Fibroblast of the aortic adventitia (primary cell): ENCODE measurements at places on chromosomes 1 and 21. TPM values are rescaled to one million over a fixed set of nuclear protein-coding genes. Genes with fewer than 3 reads are reported as not detected.

DNA sequence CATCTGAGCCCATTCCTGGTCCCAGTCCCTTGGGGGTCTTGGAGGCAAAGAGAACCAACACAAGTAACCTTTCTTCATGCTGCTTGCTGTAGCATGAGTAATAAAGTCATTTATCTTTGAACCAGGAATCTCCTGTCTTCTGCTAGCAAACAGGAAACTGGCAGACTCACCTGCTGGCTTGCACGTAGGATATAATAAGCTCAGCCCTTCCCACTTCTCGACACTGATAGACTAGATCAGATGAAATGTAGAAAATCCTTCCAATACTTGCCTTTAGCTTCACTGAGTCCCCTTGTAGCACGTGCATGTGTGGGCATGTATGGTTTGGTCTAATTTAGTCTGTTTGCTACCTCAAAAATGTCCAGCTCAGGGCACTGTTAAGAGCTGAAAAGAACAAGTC, 6.5 kb upstream of the TFF2 start:
- DNase-seq: no peak

DNA sequence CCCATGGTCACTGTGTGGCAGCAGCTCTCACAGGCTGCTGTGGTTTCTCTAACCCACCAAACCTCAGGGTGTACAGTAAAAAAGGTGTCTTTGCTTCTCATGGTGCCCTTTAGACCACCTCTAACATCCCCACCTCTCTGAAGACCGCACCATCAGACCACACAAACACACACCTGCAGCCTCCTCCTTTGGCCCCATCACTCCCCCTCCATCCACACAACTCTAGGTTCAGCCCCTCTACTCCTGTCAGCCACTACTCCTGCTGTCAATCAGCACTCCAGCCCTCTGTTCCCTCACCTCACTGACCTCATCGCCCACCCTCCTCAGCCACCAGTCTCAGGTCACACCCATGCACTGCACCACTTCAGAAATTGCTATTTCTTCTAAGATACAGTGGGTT, 7.5 kb downstream of the ZNF692 start:
- no peak for DNase-seq

The MXRA8 gene
- 367 and 605 TPM in 2 replicates for total RNA-seq

GRCh38 chr1:12540580-12541273, 77.3 kb downstream of the DHRS3 start:
- DNase-seq: no peak

- DNase-seq: no peak
Observed at GRCh38 chr1:76639181-76639580, 228.1 kb upstream of the ST6GALNAC5 start.

The TSSK3 gene
- 1.2 and 2.3 TPM in 2 replicates for total RNA-seq

DNA sequence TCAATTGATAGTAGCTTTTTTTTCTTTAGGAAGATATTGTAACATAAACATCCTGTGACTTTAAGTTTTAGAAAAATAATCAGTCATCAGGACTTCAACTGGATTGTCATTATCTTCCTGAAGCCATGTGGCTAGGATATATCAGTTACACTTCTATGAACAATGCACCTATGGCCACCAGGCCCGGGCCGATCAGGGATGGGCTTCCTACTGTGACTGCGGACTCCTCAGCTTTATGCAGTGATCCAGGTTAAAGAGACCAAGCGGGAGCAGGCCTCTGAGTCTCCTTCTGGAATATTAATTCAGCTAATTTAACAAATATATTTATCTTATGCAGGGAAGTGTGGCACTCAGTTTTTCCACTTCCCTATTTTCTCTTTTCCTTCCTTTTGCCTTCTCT, 200.6 kb downstream of the ADGRL2 start:
- no peak for DNase-seq

DNA sequence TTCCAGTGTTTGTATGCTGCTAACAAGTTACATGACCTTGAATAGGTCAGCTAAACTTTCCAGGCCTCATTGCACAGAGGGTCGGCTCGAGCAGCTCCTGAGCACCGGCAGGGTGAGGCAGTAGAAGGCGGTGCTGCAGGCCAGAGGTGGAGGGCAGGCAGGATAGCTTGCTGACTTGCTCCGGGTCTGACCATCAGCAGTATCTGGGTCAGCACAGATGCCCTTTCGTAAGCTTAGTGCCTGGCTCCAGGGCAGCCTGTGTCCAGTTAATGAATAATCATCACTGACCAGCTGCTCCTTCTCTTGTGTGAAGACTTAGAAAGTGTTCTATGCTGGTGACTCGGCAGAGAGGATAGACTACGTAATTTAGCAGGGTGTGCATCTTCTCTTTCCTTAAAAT, 6.9 kb downstream of the MAPKAPK2 start:
- DNase-seq: no peak

DNA sequence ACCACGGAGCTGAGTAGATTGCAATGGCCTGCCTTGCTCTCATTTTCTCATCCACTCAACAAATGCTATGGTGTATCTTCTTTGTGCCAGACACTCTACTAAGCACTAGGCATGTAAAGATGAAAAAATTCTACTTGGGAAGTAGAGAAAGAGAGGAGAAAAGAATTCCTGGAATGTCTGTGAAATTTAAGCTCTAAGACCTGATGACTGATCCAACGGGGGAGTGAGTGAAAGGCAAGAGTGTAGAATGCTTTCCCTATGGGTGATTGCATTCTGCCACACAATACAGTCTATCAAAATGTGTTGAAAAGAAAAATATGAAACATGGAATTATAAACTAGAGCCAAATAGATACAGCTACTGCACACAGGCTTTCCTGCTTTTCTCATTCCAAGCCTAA, 82.3 kb downstream of the CYYR1 start:
- peak; percentile 8 for DNase-seq

- peak; percentile 43 for DNase-seq
Observed at GRCh38 chr1:14254251-14254650, 344.2 kb upstream of the KAZN start.

The MAP10 gene
- 1.5 and 1.9 TPM in 2 replicates for total RNA-seq

DNA sequence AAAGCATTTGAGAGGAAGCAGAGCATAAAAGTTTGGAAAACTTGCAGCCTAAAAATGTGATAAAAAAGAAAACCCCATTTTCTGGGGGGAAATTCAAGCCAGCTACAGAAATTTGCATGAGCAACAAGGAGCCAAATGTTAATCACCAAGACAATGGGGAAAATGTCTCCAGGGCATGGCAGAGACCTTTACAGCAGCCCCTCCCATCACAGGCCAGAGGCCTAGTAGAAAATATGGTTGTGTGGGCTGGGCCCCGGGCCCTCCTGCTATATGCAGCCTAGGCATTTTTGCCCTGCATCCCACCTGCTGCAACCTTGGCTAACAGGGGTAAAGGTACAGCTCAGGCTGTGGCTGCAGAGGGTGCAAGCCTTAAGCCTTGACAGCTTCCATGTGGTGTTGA, 299.6 kb upstream of the NCAM2 start:
- DNase-seq: no peak

DNA sequence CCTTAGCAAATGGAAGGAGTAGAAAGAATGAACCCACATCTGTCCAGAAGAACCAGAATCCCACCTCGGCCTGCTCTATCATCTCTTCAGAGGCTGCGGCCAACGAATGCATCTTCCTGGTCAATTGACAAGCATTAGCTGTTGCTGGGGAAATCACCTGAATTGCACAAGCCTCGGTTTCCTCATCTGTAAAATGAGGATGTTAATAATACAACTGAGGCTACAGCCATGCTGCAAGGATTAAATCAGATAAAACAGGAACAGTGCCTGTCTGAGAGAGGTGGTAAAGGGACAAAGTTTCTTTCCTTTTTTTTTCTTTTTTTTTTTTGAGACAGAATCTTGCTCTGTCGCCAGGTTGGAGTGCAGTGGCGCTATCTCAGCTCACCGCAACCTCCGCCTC, 99.8 kb downstream of the KIF14 start:
- DNase-seq: no peak

The C1orf21 gene
- total RNA-seq: 41.0 and 47.3 TPM in 2 replicates

DNA sequence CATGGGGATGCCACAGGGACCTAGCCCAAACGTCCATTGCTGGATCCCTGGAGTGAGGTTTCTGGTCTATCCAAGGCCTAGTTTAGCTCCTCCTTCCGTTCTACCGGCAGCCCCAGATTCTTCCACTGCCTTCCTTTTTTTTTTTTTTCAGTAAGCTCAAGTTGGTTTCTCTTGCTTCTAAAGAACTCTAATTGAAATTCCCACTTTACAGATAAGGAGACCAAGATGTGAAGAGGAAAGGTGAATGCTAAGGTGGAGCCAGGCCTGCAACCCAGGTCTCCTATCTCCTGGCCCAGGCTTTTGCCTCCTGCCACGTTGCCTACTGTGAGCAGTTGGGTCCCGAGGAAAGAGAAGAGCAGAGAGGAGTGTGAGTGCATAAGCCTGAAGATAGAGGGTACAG, 31.5 kb upstream of the CLIC4 start:
- no peak for DNase-seq

GRCh38 chr1:205374210-205375078, 17.7 kb upstream of the KLHDC8A start:
- DNase-seq: peak; percentile 88

DNA sequence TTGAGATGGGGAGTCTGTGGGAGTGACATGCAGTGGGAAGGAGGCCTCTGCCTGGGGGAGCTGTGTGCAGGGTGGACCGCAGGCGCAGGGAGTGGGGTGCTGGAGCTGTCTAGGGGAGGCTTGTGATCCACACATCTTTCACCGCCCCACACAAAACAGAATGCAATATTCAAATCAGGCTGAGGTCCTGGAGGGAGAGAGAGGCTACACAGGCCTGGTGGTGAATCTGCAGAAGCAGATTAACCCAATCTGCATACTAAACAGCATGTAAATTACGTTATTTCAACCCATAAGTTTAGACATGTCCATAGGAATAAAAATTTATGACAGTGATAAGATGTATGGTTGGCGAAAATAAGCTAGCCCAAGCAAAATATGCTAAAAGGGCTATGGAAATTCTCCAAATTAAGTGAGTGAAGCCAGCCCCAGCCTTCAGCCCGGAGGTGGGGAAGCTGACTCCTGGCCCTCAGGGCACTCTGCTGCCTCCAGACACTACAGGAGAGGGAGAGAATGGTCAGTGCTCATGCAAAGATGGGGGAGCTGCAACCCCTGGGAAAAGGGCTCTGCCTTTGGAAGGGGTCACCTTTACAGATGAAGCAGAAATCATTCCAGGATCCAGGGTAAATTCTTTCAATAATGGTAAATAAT, 156.2 kb upstream of the CTTNBP2NL start:
- no peak for DNase-seq

GRCh38 chr1:81690676-81691453, 109.9 kb upstream of the ADGRL2 start:
- peak; percentile 59 for DNase-seq

- no peak for DNase-seq
Observed at GRCh38 chr1:89563957-89564604, 39.5 kb downstream of the LRRC8B start.

DNA sequence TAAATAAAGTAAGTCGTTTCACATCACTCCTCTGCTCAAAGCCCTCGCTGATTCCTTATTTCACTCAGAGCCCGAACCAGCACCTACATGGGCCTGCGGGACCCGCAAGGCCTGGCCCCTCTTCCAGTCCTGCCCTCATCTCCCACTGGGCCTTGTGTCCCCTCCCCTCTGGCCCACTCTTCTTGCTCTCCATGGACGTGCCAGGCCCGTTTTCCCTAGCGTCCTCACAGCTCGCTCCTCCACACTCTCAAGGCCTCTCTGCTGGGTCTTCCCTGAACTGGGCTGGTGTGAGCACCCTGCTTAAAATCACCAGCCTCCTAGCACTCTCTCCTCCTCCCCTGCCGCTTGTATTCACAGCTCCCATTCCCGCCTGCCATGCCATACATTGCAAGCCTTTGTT, 237.9 kb downstream of the FOXD2 start:
- no peak for DNase-seq

The ORC1 gene
- total RNA-seq: 0.49 and 12.6 TPM in 2 replicates

DNA sequence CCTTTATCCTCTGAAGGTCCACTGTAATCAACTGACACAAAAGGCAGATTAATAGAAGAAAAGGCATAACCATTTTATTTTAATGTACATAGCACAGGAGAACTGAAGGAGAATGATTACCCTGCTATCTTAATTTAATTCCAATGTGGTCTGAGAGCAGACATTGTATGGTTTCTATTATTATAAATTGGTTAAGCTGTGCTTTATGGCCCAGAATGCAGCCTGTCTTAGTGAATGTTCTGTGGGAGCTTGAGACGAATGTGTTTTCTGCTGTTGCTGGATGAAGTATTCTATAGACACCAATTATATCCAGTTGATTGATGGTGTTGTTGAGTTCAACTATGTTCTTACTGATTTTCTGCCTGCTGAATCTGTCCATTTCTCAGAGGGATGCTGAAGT, 25.0 kb upstream of the SLC2A1 start:
- DNase-seq: no peak

- peak; percentile 43 for DNase-seq
Observed at GRCh38 chr1:42529724-42530181, 66.7 kb downstream of the CCDC30 start.

DNA sequence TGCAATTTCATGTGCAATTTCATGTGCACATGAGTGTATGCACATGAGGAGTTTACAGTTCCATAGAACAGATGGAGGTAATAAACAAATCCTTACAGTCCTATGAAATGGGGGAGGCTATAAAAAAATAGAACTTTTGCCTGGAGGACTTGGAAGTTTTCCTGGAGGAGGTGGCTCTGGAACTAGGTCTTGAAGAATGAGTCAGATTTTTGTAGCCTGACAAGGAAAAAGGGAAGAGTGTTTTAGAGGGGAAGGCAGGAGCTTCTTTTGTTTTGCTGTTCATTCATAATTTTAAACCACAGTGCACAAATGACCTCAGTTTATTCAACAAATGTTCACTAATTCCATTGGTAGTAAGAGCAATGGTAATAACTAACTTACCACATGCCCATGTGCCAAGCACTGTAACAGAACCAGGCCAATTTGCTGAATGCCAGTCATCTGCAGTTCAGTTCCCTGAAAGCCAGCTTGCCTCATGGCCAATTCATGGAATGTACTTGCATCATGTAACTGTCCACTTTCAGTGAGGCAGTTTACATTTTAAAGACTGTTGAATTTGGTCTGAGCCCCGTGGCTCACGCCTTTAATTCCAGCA, 2.7 kb downstream of the DIO1 start:
- peak; percentile 93 for DNase-seq

GRCh38 chr21:42939582-42940413, 14.4 kb upstream of the ERVH48-1 start:
- peak; percentile 99 for DNase-seq

DNA sequence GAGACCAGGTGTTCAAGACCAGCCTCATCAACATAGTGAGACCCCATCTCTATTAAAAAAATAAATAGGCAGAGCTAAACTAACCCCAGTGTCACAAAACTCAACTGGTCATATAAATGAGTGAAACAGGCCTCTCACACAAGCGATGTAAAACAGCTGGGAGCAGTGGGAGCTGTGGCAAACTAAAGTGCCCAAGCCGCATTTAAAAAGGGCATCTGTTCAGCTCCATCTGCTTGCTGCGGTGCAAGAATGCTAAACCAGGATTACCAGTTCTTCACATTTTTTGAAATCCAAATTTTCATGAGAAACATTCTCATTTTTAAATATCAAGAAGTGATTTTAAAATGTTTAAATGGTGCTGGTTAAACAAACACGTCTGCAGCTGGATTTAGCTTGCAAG, 50.0 kb upstream of the WNT2B start:
- no peak for DNase-seq

DNA sequence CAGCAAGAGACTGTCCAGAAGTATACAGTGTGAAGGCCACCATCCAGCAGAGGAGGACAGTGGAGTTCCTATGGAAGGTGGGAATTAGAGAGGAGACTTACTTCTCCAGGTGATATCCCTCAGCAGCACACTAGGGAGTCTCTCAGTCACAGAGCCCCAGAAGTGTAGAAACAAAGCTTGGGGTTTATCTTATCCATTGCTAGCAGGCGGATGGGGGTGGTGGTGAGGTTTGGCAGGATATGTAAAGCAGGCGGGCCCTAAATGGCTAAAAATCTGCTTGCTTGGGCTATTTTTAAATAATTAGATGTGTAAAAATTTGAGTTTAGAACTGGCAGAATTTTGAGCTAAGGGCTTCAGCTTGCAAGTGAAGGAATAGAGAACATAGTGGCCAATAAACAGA, 50.1 kb upstream of the RGS18 start:
- DNase-seq: no peak
